ENCODE measurements at places on chromosomes 5 and 9.

DNA sequence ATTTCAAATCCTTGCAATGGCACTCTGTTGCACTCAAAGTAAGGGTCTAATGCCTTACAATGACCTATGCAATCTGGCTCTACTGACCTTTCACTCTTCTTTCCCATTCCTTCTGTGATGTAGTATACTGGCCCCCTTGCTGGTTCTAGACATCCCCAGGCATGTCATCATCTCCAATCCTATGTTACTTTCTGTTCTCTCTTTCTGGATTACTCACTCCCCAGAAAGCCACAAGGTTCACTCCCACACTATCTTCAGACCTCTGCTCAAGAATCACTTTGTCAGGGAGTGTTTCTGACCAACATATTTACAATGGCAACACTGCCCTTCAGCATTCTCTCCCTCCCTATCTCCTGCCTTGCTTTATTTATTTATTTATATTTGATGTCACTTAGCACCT lies 802.2 kb upstream of the WWC1 start:
- DNase-seq, result no peak

DNA sequence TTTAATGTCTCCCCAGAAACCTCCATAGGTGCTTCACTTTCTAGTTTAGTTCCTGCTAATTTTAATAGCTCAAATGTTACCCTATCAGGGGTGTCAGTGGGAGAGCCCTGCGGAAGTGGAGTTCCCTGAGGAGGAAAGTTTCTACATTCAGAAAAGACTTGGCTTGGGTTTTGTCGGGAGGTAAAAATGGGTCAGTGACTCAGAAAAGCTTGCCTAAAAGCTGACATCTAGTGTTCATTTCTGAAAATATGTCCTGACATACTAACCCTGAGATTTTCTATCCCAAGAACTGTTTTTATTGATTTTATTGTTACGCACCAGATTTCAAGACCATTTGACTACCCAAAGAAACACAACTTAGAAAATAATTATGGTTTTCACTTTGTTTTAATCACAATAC lies 40.9 kb upstream of the GLDC start:
- DNase-seq, result no peak

GRCh38 chr9:136249877-136250559 lies 4.4 kb upstream of the QSOX2 start:
- no peak for DNase-seq

DNA sequence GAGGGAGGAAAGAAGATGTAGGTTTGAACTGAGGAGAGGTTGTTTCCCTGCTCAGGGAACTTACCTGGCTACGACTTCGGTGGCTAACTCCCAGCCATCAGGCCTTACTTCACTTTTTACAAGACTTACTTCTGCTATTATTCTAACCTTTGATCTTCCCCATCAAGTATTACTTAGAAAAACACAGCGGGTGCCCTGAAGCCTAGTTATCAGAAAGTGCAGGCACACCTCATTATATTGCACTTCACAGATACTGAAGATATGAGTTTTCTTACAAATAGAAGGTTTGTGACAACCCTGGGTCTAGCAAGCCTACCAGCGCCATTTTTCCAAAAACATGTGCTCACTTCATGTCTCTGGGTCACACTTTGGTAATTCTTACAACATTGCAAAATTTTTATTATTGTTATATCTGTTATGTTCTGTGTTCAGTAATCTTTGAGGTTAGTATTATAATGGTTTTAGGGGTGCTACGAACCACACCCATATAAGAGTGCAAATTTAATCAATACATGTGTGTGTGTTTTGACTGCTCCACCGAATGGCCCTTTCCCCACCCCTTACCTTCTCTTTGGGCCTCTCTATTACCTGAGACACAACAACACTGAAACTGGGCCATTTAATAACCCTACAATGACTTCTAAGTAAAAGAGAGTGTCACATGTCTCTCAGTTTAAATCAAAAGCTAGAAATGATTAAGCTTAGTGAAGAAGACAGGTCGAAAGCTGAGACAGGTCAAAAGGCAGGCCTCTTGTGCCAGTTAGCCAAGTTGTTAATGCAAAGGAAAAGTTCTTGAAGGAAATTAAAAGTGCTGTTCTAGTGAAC lies 2102.7 kb upstream of the WWC1 start:
- DNase-seq, result no peak

DNA sequence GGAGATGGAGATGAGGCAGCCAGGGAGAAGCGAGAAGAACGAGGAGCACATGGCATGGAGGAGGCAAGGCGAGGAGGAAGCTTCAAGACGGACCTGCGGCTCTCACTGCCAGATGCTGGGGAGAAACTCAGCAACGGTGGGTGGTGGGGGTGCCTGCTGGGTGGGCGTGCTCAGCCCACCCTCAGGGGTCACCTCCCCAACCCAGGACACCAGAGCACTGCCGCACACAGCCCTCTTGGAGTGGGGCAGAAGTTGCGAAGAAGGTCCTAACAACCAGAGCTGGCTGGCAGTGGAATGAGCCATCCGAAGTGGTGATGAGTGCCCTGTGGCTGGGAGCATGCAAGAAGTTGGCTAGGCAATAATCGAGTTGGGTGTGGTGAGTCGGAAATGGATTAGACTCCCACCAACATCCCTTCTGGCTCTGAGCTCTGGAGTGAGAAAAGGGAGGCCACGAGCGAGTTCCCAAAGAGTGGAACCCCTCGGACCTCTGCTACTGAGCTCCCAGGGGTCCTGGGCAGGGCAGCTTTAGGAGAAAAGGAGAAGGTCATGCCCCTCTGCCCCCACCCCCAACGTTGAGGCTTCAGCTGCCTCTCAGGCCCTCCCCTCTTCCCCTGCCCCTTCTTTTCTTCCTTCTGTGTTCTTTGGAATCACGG lies 212.7 kb upstream of the MVB12B start:
- no peak for DNase-seq

DNA sequence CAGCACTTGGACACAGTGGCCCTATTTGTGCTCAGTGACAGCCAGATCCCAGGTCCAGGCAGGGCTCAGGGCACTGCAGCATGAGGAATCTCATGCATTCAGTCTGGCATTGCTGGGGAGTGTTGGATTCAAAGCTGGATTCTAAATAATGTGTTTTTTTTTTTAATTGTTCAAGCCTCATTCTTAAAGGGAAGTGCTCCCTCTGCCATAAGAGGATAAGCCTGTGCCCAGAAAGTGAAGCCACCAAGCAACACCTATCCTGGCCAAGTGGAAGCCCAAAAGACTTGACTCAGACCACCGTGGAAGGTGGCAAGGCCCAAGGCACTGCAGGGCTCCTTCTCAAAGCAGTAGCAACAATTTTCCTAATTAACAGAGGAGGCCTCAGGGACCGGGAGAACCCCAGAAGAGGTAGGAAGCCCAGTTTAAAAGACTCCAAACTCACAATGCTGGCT lies 135.6 kb downstream of the ACTL7B start:
- DNase-seq, result no peak

DNA sequence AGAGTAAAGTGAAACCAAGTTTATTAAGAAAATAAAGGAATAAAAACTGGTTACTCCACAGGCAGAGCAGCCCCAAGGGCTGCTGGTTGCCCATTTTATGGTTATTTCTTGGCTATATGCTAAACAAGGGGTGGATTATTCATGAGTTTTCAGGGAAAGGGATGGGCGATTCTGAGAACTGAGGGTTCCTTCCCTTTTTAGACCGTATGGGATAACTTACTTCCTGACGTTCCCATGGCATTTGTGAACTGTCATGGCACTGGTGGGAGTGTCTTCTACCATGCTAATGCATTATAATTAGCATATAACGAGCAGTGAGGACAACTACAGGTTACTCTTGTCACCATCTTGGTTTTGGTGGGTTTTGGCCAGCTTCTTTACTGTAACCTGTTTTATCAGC lies 323.9 kb upstream of the PTGER4 start:
- no peak for DNase-seq

- no peak for DNase-seq
These were observed 19.7 kb downstream of the CPEB4 start for GRCh38 chr5:173907686-173908371.

DNA sequence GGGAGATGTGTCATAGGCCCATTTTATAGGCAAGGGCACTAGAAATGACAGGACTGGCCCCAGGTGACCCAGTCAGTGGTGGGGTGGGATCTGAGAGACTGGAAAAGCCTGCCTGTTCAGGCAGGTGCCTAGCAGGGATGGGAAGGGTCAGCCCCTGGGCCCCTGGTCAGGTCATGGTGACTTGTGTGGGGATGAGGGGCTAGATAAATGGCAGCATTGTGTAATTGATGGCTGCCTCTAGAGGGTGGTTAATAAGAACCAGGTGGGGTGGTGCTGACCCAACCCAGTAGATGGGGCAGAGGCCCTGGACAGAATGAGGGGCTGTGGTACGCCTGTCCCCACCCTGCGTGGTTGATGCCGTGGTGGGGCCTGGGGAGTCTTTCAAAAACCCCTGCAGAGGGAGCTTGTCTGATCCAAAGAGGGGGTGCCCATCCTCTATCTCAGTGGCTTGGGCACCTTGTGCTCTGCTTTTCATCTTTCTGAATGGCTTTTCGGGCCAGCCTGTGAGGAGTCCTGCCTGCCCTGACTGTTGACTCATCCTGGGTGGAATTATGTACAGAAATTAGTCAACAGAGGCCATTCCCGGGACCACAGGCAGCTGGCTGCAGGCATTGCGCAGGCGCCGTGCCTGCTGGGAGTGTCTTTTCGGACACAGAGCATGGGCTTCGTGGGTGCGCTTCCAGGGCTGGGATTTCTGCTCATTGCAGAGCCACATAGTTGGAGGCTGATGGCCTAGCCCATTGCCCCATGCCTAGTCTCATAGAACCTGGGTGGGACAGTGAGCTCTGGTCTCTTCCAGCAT lies 93.6 kb upstream of the PITX1 start:
- DNase-seq, result no peak

DNA sequence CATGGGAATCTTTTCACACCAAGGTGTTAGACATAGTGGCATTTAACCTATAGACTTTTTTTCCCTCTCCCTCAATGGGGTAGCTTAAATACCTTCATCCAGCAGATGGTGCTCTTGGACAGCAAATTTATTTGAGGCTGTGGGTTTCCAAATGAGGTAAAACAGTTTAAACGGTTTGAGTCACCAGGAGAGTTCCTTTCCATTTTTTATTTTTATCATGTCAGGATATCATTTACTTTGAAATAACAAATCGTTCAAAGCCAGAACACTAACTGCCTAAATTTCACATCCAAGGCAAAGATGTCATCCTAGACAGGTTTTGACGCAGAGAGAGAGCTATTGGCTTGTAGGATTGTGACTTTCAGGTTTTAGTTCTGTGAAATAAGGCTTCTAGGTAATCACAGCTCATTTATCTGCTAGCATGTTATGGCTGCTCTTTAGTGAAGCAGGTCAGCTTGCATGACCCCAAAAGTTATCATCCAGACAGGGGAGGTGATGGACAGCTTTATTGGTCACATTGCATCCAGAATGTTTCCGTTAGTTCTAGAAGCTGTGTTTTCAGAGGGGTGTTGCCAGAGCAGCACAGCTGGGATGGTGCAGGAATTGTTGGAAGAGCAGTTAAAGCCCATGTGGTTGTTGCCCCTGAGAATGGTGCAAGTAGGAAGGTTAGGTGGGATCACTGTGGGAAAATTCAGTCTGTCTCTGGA lies 69.8 kb downstream of the KDM4C start:
- no peak for DNase-seq
